ENCODE measurements at places on chromosomes 11 and 22.

DNA sequence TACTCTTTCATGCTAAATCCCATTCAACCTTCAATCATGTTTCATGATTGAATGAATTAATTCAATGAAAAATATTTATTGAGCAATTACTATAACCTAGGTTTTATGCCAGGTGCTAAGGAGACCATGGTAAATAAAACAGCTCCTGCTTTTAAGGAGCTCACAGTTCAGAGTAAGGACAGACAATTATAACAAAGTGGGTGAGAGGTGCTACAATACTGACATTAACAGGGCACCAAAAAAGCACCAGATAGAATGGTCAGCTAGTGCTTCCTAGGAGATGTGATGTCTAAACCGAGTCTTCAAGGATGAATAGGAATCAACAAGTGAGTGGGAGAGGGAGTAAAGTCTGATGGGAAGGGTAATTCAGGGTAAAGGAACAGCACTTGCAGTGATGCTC lies 366.7 kb downstream of the SOX6 start:
- no peak for DNase-seq

DNA sequence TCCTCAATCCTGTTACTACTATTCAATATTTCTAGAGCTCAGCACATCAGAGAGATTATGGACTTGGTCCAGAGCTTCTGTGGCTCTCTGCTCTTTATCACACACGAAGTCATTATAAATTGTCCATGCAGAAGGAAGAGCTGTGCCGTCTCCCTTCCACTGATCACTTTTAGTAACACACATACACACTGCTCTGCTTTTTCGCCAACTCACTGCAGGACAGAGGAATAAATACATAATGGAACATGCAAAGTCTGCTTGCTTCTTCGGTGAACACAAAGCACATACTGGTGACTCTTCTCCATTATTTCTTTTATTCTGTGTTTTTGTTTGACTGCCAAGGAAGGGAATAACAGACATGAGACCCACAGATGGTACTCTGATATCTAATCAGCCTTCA lies 1000.0 kb upstream of the TENM4 start:
- DNase-seq: no peak

GRCh38 chr11:45141631-45142030 lies 4.8 kb upstream of the PRDM11 start:
- DNase-seq: no peak

- no peak for DNase-seq
Measured at GRCh38 chr11:59176330-59176729, 4.4 kb downstream of the DTX4 start.

- no peak for DNase-seq
Measured at GRCh38 chr11:11618973-11619435, 2.8 kb downstream of the GALNT18 start.

- no peak for DNase-seq
Measured at GRCh38 chr11:120525261-120526171, 14.0 kb downstream of the GRIK4 start.

- no peak for DNase-seq
Measured at GRCh38 chr22:42439821-42440674, 7.8 kb upstream of the NFAM1 start.

Data from AG08395 (cell line).